CD8-positive, alpha-beta memory T cell (primary cell): ENCODE measurements at places on chromosomes 16 and 17. TPM values are rescaled to one million over a fixed set of nuclear protein-coding genes. Genes with fewer than 3 reads are reported as not detected.

GRCh38 chr16:87344931-87345631 lies 27.9 kb upstream of the C16orf95 start:
- H3K36me3 ChIP-seq = peaks cover 17% of the 10 kb centered on the region
- H3K4me1 ChIP-seq = peaks cover 12% of the 10 kb centered on the region
- H3K27me3 ChIP-seq = no peaks in the 10 kb centered on the region
- peak; percentile 71 for DNase-seq
- no peak overlapping the region for H3K4me3 ChIP-seq
- no peak overlapping the region for H3K27ac ChIP-seq

DNA sequence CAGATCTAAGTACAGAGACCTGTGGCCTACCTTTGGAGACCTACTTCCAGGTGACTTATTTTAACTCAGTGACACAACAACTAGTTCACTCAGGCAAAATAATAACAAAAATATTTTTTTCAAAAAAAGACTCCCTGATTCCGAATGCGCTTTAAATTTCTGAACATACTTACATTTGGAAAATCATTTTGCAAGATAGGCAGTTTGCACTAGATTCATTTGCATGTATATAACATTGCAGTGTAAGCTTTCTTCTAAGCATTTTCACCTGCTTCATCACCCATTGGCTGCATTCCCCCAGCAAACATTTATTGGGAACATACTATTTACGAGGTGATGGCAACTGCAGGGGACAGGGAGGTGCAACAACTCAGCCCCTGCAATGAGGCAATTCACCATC lies 166.8 kb downstream of the GRIN2A start:
- no peak overlapping the region for H3K4me3 ChIP-seq
- DNase-seq = no peak
- H3K4me1 ChIP-seq = no peaks in the 10 kb centered on the region
- no peaks in the 10 kb centered on the region for H3K27me3 ChIP-seq

Gene CRISPLD2
- not detected for total RNA-seq

GRCh38 chr17:5122586-5123342 lies 6.9 kb downstream of the USP6 start:
- no peaks in the 10 kb centered on the region for H3K36me3 ChIP-seq
- DNase-seq = no peak
- no peaks in the 10 kb centered on the region for H3K4me1 ChIP-seq
- H3K27ac ChIP-seq = no peak overlapping the region
- no peak overlapping the region for H3K4me3 ChIP-seq

- peak overlapping the region; percentile 34 for H3K27ac ChIP-seq
- peaks cover 49% of the 10 kb centered on the region for H3K4me1 ChIP-seq
- no peak overlapping the region for H3K4me3 ChIP-seq
- DNase-seq = no peak
- H3K27me3 ChIP-seq = no peaks in the 10 kb centered on the region
- H3K36me3 ChIP-seq = no peaks in the 10 kb centered on the region
These were observed 677 bp downstream of the P2RX1 start for GRCh38 chr17:3915581-3915994.
